NCI-H345 (cell line): ENCODE measurements at places on chromosomes 12 and 14.

- no peak for DNase-seq
These were observed 44.6 kb downstream of the DAD1 start for GRCh38 chr14:22544406-22544805.

- no peak for DNase-seq
These were observed 7.4 kb downstream of the LRP1 start for GRCh38 chr12:57135527-57136326.

GRCh38 chr12:124740691-124741137, 123.0 kb downstream of the SCARB1 start:
- DNase-seq, result no peak

GRCh38 chr12:107134558-107134957, 41.2 kb upstream of the CRY1 start:
- DNase-seq, result peak; percentile 10

- no peak for DNase-seq
These were observed 156.6 kb downstream of the DAD1 start for GRCh38 chr14:22432348-22432976.

- DNase-seq, result peak; percentile 4
These were observed 67.6 kb upstream of the CDKN3 start for GRCh38 chr14:54329082-54329695.

GRCh38 chr14:91041450-91041849, 19.0 kb downstream of the RPS6KA5 start:
- DNase-seq, result peak; percentile 16

- no peak for DNase-seq
These were observed 11.9 kb downstream of the NPAS3 start for GRCh38 chr14:32950584-32950983.

DNA sequence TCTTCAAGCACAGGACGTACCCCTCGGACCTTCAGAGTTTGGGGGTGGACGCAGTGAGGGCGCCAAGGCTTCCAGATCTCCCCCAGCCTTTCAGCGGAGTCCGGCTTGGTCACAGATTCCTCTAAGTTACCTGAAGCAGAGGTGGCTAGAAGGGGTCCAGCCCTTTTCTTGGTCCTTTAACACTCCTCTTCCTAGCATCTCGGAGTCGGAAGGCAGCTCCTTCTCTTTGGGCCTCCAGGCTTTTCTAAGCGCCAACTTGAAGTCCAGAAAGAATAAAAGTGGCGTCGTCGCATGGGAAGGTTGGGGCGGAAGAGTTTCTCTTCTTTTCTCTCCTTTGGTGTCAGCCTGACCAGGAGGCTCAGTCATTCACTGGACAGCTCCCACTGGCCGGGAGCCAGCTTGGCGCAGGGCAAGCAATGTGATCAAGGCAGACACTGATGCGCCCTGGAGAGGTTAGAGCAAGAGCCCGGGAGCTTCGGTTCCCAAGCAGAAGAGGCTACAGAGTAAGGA, 9.6 kb downstream of the OR6S1 start:
- DNase-seq, result no peak
